ENCODE measurements at places on chromosomes 16 and 17.

DNA sequence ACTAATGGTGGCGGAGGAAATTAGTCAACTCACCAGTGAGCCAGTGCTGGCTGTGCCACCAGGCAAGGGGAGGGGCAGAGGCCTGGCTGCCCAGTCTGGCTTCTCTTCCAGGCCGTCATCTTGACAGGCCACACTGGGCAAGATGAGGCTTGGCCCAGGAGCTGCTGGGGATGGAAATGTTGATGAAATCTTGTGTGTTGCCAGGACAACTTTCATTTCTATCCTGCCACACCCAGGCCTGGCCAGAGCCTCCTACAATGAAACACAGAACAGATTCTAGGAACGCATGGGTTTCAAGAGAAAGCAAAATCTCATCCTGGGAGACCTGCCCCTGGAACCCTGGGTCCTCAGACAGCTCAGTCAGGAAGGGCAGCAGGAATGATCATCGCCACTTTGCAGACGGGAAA is 9.3 kb downstream of the HEXIM2 start:
- no peak for DNase-seq

DNA sequence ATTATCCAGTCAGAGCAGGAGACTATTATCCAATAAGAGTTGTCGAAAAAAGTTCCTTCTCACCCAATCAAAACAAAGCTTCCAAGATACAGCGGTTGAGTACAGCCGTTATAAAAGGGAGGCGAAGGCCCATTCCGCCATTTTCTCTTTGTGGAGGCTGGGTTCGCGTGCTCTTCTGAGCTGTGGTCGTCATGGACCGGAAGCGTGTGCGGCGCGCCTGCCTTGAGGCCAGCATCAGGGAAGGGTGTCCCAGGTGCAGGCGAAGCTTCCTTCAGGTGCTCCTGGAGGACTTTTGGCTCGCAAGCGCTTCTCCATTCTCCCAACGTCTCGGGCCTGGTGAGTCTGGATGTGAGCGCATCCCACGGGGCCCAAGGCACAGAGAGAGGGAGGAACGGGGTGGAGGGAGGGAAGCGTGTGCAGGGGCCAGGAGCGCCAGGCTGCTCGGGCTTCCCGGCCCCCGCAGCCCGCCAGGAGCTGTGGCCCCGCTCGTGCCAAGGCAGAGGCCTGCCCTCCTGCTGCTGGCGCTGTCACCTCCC is 99.2 kb downstream of the GOSR1 start:
- no peak for DNase-seq

DNA sequence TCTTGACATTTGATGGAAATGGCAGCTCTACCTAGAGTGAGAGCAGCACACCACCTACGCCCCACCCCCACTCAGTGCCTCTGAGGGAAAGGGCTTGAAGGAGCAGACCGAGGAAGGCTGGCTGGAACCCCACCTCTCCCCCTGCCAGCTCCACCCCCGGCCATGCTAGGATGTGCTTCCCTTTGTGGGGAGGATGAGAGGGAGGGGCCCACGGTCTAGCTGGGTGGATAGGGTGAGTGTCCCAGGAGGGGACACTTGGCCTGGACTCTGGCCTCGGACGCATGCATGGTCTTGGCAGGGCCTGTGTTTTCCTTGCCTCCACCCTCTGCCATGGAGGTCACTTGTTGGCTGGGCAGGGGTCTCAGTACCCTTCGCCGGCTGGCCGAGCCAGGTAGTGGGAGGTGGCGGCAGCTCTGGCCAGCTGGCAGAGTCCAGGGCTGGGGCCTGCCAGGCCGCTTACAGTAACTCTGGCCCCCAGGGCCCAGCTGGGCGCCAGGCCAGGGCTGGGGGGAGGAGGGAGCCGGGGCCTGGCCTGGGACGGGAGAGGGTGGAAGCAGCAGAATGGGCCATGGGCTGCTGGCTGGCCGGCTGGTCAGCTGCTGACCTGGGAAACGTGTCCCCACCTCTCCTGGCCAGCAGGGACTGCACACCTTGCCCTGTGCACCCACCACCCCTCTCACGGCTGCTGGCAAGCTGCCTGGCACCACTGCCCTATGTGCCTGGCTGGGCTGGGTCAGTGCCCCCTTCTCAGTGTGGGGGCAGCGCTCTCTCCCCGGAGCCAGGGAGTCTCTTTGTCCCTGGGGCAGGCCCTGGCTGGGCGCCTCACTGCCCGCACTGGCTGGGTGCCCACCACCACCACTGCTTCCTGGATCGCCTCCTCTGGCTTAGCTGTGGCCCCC is 23.0 kb downstream of the RARA start:
- DNase-seq = no peak

DNA sequence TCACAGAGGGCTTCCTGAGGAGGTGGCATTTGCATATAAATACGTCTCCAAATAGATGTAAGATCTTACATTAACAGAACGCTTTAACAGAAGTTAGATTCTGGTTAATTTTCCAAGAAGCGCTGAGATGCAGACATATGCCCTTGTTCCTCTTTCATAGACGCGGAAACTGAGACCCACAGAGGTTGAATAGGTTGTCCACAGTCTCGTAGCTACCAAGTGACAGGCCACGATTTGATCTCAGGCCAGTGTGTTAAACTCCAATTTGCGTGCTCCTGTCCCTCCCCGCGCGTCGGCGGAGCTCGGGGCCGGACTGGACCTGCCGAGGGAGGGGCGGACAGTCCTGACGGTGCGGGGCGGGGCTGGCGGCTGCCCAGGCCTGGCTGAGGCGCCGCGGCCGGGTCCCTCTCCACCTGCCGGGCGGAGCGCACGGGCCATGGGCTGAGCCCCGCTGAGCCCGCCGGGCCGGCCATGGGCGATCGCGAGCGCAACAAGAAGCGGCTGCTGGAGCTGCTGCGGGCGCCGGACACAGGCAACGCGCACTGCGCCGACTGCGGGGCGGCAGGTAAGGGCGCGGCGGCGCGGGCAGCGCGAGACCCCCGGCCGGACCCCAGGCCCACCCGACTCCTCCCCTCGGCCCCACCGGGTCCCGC is at the start of gene ADAP2:
ADAP2 (plus strand) TSS at position 402 of the 653 bp plus-strand sequence; CDS start at position 472, 70 bp downstream.
- DNase-seq = no peak

GRCh38 chr16:77499373-77500285 is 64.8 kb upstream of the ADAMTS18 start:
- no peak for DNase-seq

DNA sequence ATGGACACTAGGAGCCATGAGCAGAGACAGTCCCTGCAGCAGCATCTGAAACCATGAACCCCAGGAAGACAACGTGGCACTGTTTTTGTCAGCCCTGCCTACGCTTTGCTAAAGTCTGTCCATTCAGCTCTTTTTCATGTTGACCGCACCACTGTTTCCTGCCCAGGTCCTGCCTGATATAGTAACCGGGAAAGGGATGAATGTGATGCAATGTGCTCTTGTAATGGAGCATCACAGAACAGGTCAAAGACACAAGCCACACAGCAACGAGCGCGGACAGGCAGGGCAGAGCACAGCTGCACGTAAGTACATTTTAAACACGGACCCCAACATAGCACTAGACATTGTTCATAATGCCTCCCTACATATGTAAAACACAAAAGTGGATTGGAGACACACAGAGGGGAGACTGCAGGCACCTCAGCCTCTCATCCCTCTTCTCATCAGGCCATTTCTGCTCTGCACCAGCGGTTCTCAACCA is 16.9 kb upstream of the TNFRSF13B start:
- DNase-seq = no peak

GRCh38 chr17:77132411-77133086 is 8.2 kb upstream of the SEC14L1 start:
- DNase-seq = no peak

DNA sequence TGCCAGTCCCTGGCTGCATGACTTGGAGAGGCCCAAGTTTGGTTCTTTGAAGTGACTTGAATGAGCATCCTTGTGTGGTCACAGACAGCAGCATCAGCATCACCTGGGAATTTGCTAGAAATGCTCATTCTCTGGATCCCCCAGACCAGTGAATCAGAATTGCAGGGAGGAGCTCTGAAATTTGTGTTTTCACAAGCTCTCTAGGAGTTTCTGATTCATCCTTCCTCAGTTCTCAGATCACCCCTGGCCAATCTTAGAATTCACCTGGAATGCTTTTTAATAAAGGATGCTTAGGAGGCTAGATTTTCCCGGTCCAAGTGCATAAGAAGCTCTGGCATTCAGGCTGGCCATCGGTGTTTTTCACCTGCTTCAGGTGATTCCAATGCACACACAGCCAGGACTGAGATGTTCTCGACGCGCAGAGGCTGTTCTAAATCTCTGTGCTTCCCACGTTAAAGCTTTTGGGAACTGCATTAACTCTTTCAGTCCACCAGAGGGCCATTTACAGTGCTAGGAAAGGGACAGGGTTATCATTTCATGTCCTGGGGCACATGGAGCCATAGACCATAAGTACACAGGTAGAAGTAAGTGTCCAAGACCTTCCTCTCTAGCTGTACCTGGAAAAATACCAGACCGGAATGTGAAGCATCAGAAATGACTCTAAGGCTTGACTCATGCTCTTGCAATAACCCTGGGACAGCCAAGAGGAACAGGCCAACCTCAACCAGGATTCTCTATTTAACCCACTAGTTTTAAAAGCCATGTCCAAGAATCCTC is 85.7 kb upstream of the XYLT1 start:
- DNase-seq = no peak

DNA sequence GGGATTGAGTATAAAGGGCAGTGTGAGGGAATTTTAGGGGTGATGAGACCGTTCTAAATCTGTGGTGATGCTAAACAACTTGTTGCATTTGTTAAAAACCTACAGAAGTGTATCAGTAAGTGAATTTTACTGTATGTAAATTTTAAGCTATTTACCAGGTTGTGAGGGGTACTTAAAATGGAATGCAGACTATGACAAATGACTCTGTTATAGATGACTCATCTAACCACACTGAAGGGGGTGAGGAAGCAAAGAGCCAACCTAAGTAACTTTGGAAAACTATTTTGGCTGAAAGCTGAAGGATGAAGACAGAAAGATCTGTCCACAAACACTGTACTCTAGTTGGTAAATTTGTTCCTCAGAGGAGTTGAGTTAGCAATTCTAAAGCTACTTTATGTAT is 5.3 kb upstream of the MKS1 start:
- no peak for DNase-seq

DNA sequence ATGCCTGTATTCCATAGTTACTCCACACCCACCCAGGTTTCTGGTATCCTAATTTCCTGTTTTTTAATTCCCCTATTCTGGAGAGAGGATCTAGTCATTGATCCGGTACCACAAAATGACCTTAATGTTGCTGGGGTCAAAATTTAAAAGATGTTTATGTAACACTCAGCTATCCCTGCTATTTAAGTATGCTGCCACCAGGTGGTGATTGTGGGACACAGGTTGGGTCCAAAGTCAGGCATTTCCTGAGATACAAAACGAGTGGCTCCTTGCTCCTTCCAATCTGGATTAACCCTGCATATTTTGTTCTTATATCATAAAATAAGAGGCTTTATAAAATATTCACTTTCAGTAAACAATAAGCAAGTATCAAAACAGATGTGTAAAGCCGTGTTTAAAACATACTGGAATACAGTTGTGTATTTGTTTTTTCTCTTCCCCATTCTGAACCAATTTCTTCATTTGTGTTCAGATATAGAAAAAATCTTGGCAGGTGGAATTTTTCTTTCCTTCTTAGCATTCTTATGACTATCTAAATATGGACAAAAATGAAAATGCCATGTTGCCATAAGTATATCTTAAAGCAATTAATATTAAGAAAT is 16.3 kb downstream of the HS3ST4 start:
- DNase-seq = no peak

DNA sequence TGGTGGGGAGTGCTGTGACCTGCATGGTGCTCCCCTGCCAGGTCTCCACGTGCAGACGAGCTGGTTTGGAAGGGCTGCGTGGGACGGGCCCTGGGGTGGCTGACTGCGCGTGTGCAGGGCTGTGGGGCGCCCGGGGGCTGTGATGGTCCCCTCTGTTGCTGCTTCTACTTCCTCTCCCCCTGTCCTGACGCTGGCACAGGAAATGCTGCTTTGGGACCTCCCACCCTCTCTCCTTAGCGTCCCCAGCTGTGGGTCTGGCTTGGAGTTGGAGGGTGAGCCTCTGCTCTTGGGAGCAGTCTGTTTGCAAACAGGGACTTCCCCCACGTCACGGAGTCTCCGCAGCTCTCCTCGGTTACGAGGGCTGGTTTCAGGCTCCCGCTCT is 35.2 kb downstream of the TSC2 start:
- DNase-seq = no peak

DNA sequence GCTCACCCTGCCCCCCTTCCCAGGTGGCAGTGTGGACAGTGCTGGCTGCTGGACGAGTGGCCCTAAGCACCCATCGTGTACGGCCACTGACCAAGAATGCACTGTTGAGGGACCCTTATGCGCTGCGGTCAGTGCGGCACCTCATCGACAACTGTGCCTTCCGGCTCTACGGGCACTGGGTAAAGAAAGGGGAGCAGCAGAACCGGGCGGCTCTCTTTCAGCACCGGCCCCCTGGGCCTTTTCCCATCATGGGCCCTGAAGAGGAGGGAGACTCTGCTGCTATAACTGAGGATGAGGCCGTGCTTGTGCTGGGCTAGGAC is 5.1 kb downstream of the CFAP119 start:
- no peak for DNase-seq

DNA sequence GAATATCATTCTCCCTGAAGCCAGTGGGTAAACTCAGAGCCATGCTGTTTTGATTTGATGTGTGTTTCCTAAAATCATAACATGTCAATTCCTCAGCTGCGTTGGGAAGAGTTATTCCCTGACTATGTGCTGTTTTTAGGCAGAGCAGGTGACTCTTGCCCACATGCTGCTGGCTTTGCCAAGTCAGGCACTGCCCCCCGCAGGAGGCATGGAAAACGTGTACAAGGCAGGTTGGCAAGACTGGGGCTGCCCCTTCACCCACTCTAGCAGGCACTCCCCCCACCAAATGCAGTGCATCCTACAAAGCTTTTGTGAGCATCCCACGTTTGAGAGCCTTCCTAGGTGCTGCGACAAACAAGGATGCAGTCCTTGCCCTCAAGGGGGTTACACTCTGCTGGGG is 38.3 kb upstream of the NAT9 start:
- no peak for DNase-seq

DNA sequence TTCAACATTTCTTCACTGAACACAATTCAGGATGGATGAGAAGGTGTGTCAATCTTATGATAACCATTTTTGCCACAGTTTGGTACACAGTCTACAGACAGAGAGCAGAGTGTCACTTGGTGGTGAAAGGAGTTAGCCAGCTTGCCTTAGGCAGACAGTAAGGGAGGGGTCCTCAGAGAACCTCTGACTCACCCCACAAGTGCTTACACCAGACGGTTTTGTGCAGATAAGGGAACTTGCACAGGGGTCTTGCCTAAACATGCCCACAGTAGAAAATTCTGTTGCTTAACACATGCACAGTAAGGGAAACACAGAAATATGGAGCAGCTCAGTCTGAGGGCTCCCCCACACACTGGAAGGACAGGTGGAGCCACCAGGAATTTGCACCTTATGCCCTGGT is 204.5 kb upstream of the CDH8 start:
- DNase-seq = no peak

GRCh38 chr17:80853076-80853475 is 138.6 kb upstream of the CHMP6 start:
- DNase-seq = no peak

- DNase-seq = no peak
Observed at GRCh38 chr17:68897557-68897956, 57.6 kb downstream of the ABCA8 start.

- DNase-seq = no peak
Observed at GRCh38 chr16:84832488-84833143, 12.8 kb downstream of the CRISPLD2 start.

GRCh38 chr16:68395815-68396214 is 52.5 kb downstream of the SMPD3 start:
- DNase-seq = no peak

Data from NCI-H187 (cell line).